ENCODE measurements at places on chromosomes 7 and 10. TPM values are rescaled to one million over a fixed set of nuclear protein-coding genes. Genes with fewer than 3 reads are reported as not detected.

- no peak for DNase-seq
Observed at GRCh38 chr7:45118292-45118691, 6.8 kb upstream of the TBRG4 start.

GRCh38 chr7:46739518-46740234 is 818.6 kb upstream of the IGFBP3 start:
- no peak for DNase-seq

The ZCCHC24 gene
- 0.67 TPM for total RNA-seq

DNA sequence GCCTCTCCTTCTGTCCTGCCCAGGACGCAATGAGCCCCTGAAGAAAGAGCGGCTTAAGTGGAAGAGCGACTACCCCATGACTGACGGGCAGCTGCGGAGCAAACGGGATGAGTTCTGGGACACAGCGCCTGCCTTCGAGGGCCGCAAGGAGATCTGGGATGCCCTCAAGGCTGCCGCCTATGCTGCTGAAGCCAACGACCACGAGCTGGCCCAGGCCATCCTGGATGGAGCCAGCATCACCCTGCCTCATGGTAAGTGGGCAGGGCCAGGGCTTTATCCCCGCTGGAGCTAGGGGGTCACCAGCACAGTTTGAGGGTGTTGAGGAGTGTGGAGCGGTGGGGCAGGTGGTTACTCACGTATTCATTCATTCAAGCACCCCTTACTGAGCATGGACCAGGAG is 4.7 kb upstream of the ANKRD2 start:
- no peak for DNase-seq

GRCh38 chr10:31701546-31701945 is 227.1 kb downstream of the ARHGAP12 start:
- DNase-seq: no peak

GRCh38 chr10:93806903-93807302 is 49.2 kb downstream of the LGI1 start:
- no peak for DNase-seq

The OGDH gene
- total RNA-seq: 39.8 TPM

- DNase-seq: no peak
Observed at GRCh38 chr10:132631338-132631735, 93.8 kb downstream of the INPP5A start.

- DNase-seq: no peak
Observed at GRCh38 chr7:101201695-101202602, 1.1 kb upstream of the MOGAT3 start.

- DNase-seq: no peak
Observed at GRCh38 chr7:127366680-127367079, 25.8 kb downstream of the ZNF800 start.

The VPS37D gene
- total RNA-seq: 0.81 TPM

DNA sequence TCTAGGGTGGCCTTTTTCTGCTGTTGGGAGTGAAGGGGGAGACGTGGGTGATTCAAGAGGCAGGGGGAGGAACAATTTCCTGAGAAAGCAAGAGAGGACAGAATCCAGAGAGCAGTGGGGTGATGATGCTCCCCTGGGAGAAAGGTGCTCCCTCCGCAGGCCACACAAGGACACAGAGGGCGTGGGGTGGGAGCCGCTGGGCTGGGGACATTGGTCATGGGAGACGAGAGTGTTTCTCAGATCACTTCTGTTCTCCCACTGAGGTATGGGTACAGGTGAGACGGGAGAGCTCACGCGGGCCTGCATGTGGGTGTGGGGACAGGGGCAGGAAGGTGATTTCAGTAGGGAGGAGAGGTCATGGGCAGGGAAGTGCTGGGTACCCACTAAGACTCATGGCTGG is 259.5 kb upstream of the CTBP2 start:
- no peak for DNase-seq

DNA sequence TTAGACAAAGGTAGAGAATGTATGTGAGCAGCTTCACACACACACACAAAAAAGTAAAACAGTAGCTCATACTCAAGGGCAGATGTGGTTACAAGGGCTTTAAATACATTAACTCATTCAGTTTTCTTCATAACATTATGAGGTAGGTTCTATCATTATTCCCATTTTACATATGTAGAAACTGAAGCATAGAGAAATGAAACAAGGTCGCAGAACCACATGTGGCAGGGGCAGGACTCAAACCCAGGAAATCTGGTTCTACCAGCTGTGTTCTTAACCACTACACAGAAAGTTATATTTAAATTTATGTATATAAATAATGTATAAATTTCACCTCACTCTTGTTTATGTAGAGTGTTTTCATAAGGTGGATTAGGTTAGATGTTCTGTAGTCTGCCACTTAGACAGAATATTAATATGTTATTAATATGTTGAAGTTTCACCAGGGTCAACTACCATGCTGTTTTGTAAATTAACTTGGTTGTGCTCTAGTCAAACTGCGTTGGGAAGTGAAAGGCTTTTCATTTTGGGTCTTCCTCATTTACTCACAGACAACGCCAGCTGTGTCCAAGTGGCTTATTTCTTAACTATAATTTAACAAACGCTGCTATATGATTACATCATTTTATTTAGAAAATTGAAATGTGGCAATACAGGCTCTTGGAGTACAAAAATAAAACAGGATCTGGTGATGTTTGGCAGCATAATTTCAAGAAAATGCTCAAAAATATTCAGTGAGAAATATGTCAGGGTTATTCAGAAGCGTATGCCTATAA is 138.4 kb downstream of the MDFIC start:
- DNase-seq: peak; percentile 10

- no peak for DNase-seq
Observed at GRCh38 chr10:79234391-79235315, 112.6 kb upstream of the PPIF start.

The KLLN gene
- 0.33 TPM for total RNA-seq

The SYT15 gene
- total RNA-seq: 0.77 TPM

DNA sequence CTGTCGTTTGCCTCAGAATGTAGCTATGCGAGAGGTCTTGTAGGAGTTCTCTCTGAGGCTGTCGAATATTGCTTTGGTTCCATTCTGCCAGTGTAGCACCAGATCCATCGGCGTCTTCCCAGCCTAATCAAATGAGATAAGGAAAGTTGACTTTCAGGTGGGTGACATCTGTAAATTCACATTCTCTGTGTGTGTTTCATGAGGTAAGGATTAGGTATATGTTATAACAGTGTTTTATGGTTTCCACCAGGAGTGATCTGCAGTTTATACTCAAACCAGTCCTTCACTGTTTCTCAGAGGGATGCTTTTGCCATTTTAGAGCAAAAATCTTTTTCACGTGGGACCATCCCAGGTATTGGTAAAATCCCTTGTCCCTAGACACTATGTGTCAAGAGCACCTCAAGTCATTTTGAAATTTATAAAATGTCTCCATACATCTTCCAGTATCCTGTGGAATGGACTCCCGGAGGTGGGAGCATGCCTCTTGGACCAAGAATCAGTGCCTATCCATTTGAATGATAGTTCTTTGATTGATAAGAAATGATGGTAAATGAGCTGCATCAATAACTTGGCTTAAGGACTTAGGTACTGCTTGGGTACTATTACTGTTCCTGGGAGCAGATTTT is 7.9 kb downstream of the ANKRD1 start:
- DNase-seq: no peak

The AVPI1 gene
- total RNA-seq: 10.7 TPM

The CDCA7L gene
- 23.1 TPM for total RNA-seq

DNA sequence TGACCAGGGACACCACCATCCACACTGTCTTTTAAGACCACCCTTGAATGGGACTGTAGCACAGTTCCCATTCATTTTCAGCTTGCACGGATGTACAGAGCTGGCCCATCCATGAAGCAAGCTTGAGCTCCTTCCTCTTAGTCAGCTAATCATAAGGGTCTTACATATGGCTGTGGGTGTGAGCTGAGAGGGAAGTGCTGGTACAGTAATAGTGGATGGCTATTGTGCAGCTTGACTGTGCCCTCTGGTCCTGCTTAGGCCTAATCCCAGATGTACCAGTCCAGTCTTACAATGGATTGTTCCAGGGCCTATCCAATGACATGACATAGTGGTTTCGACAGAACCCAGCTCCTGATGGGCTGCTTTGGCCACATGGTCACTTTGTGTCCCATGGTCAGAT is 96.9 kb upstream of the ZNF438 start:
- no peak for DNase-seq

- DNase-seq: no peak
Observed at GRCh38 chr10:34364253-34365037, 450.7 kb downstream of the PARD3 start.

DNA sequence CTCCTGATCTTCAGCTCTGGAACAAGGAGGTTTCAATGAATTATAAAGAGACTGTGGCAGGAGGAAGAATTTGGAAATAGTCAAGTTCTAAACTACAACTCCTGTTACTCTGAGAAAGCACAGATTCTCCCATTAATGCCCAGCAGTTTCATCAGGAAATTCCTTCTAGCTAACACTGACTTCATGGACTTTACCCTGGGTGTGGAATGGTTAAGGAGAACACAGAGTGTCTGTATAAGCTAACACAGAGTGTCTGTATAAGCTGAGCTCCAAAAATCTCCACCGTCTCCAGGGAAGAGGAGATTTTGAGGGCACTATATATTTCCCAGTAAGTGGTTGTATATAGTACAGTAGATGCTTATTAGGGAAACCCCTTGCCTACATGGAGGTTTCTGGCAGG is 675.5 kb downstream of the XPNPEP1 start:
- DNase-seq: no peak

DNA sequence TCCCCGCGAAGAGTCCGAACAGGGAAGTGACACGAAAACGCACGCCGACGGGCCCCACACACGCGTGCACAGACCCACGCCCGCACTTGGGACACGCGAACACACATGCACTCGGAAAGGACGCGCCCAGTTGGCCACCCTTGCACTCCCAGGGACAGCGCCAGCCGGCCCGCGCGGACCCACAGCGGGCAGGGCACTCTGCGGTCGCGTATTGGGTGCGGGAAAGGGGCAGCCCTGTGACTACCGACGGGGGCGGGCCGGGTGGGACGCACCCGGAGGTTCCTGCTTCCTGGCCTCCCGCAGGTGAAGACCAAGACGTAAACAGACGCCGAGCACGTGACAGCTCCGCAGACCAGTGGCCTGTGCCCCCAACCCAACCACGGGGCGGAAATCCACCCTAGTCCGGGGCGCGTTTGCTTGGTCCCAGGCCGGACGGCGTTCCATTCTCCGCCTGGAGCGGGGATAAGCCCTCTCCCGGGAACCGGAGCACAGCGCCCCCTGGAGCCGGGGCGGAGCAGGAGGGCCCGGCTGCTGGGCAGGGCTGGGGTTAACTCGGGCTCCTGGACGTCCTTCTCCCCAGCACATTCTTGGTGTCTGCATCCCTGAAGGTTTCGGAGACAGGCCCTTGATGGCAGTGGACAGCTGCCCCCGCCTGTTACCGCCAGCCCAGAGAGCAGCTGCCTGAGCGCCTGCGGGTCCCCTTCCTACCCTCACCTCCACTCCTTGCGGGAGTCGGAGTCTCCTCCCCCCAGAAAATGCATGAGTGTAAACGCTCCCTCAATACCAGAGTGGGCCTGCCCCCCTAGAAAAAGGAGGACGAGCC is 2.0 kb upstream of the LZTS2 start:
- peak; percentile 65 for DNase-seq

DNA sequence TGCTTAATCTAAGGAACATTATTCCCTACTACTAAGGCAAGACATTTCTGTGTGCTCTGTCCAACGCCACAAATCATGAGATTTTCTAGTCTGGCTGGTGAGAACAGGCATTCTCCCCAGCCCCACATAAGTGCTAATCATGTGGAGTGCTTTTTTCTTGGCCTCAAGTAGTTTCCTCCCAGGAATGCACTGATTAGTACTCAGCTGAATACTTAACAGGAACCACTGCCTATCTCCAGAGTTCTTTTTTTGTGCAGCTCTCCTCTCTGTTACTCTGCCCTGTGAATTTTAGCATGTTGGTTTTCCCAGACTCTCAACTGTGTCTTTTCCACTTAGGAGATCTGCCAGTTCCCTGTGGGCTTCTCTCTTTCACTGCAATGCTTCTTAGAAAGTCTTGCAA is 1098.5 kb upstream of the LRRTM3 start:
- no peak for DNase-seq

DNA sequence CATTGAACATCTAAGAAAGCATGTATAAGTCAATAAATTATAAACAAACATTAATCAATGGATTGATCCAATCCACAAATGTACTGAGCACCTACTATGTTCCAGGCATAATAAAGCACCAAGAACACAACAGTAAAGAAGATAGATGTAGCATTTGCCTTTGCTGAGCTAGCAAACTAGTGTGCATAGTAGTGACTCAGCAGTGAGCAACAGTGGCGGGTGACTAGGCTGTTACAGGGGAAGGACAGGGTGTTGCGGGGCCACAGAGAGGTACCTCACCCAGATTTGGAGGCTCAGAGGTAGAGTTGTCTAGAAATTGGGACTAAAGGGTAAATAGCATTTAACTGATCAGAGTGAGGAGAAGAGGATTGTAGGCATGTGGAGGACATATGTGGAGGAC is 83.6 kb downstream of the NXPH1 start:
- DNase-seq: no peak

- no peak for DNase-seq
Observed at GRCh38 chr7:50960621-50961310, 178.1 kb upstream of the GRB10 start.

The TDRD1 gene
- total RNA-seq: not detected

The ADRB1 gene
- total RNA-seq: 0.08 TPM

The OR2A25 gene
- total RNA-seq: not detected

DNA sequence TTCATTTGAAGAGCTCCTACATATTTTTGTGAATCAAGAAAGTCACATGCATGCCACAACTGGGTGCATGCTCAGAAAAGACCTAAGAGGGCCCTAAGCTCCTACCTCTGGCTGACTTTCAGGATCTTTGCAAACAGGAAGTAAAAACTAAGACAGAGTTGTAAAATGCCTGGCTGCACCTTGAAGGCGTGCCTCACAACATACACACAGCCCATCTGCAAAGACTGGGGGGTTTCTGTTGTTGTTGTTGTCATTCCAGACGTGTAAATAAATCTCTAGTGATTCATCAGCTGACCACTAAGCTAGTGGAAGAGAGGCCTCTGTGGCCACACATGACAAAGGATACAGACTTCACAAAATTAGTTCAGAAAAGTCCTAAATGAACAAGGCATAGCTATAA is 31.8 kb downstream of the SMURF1 start:
- DNase-seq: peak; percentile 18

The PRPS1L1 gene
- not detected for total RNA-seq

The PPP1R17 gene
- total RNA-seq: not detected

All from CD4-positive, alpha-beta T cell (primary cell).